ENCODE measurements at places on chromosomes 12 and 14.

- DNase-seq: no peak
Measured at GRCh38 chr12:74619084-74619483, 81.4 kb downstream of the ATXN7L3B start.

DNA sequence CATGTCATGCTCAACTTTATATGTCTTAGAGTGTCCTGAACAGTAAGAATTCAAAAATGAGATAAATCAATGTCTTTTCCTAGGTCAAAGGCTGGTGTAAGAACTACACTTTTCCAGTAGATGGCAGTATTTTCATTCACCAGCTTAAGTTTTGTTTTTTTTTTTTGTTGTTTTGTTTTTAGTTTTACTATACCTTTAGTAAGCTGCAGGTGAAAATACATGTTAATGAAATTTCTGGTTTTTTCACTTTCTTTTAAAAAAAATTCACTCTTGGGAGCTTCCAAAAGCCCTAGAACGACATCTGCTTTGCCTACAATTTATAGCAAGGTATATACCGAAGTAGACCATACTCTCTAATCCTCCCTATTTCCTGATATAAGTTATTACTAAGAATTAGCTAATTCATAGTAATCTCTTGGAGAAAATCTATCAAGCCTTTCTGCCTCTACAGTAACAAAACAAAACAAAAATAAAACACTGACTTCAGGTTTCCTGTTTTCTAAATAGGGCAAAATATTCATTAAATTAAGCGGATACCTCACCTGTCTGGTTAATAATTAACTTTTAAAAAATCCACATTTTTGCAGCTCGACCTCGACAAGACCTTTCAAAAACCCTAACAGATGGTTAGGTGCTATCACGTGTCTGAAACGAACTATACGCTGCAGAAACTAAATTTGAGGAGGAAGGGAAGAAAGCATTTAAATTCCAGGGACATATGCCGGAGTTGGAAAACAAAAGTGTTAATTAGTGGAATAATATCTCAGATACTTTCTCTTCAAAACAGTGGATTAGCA lies 2.7 kb upstream of the SAMD4A start:
- DNase-seq: peak; percentile 31

DNA sequence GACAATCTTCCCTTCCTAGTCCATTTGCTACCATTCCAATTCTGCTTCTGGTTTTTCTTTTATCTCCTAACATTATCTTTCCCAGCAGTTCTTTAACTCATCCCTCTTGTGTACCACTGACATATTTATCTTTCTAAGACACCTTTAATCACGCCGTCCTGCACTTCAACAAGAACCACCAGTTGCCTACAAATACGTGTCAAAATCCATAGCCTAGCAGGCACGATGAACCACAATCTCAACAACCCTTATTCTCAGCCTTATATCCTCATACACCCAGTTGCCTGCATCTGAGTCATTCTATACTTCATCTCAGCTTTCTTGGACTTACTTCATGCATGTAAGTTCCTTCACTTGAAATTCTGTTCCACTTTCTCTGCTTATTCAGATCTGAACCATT lies 16.4 kb upstream of the ST8SIA1 start:
- no peak for DNase-seq

DNA sequence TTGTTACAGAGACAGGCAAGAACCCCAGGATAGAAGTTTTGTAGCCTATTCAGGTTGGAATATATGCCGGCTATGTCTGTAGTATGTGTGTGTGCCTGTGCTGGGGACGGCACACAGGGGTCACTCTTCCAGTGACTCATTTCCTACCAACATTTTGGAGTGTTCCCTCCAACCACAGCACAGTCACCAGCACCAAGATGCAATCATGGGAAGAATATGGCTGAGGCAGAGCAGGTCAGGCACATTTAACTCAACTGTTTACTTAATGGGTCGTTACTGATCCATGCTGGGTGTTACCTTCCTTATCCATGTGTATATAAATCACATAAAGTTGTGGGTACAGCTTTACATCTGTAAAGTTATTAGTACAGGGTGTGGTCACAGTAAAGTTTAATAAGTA lies 178.3 kb downstream of the PRKD1 start:
- no peak for DNase-seq

DNA sequence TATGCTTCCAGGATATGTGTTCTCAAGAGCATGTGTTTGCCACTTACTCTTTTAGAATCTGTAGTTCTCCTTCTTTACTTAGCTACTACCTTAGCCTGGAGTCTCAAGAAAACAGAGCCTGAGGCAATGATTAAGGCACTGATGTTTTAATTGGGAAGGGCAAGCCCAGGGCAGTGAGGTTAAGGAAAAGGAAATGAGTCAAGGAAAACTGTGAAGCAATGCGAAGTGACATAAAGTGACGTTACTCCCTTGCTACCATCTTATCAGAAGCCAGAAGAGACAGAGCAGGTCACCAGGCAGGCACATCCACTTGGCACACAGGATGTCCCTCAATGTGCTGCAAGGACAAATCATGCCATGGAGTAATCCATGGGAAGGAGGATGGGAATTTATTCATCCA lies 11.3 kb upstream of the EML5 start:
- DNase-seq: no peak

- no peak for DNase-seq
Measured at GRCh38 chr14:76904100-76904739, 78.0 kb downstream of the LRRC74A start.

DNA sequence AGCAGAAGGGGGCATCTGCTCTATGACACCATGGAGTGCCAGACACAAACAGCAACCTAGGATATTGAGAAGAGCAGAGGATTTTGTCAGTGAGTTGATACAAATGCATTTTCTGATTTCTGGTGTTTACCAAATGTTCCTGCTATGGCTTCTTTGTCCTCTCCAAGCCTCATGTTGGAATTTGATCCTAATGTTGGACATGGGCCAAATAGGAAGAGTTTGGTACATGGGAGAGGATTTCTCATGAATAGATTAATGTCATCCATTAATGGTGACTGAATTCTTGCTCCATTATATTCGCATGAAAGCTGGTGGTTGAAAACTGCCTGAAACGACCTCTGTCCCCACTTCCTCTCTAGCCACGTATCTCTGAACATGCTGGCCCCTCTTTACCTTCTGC lies 1002.2 kb upstream of the FLRT2 start:
- no peak for DNase-seq

- DNase-seq: peak; percentile 57
Measured at GRCh38 chr12:80778005-80778541, 61.4 kb downstream of the MYF5 start.

DNA sequence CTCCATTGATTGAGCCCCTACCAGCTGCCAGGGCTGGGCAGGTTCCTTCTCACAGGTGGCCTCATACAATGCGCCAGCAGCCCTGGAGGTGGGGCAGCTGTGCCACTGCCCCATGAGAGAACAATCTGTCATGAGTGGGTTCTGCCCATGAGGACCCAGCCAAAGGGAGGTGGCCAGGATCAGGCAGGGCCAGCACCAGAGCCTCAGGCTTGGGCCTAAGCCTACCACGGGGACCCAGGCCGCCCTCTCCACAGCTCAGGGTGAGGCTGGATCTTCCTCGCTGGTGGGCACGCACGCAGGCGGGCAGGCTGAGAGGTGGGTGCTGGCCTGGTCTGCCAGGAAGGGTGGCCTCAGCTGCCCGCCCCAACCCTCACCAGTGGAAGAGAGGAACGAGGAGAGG lies 110.7 kb downstream of the KIF26A start:
- no peak for DNase-seq

DNA sequence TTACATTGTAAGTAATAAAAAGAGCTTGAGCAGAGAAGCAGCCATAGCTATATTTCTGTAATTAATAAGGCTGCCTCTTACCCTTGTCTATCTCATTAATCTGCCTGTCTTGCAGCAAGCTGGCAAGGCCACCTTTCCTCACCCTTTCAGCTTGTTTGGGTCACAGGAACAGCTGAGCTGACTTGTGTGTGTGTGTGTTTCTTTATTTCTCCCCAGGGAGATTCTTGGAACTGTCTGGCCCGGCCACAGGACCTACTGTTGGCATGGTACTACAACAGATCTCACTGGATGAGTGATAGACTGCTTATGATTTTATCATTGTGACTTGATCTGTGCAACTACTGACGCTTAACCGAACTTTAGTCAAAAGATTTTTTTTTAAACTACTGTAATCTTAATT lies 213.7 kb downstream of the SLC2A13 start:
- DNase-seq: no peak

DNA sequence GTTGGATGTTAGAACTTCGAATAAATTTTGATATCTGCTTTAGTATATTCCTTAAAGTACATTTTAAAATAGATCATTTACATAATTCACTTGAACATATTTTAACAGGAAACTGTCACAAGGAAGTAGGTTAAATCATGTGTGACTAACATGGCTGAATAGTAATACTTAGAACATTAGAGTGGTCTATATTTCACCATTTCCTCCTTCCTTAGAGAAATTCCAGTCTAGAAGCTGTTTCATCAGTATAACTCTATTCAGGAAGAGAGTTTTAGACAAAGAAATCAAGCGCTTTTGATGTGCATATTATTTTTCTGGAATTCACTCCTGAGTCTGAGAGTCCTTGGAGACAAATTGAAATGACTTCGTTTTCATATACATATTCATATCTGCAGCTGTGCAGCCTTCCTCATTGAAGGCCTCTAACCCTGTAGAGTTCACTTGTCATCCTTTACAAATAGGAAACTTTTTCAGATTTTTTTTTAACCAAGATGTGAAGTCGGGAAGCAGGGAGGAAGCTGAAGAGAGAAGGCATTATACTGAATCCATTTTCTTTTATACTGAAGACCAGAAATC lies 28.4 kb downstream of the IRAK3 start:
- no peak for DNase-seq

DNA sequence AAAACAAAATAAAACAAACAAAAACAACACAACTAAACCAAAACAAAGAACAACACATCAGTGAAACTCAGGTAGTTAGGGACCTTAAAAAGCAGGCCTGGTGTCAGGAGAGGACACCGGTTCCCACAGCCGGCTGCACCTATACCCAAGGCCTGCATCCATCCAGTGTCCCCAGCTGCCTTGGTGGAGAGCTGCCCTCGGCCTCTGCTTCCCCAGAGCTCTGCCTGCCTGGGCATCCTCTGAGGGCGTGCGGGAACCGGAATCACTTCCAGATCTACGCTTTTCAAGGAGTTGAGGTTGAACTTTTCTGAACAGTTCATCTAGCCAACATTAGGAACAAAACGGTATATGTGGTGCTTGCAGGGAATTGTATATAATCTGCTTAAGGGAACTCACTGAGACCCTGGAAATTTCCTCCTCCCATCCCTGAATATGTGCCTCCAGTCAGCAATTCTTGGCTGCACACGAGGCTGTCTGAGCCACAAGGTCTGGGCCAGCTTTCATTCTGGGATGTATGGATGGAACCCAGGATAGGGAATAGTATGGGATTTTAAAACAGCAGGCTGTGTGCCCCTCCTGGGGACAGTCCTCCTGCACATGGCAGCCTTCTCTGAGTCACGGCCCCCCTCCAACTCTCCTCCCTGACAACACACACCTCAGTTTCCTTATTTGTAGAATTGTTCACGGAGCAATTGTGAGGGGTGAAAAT lies 319.0 kb upstream of the RTL1 start:
- DNase-seq: no peak

- DNase-seq: no peak
Measured at GRCh38 chr12:90292183-90292582, 583.5 kb upstream of the ATP2B1 start.

- no peak for DNase-seq
Measured at GRCh38 chr12:122845041-122845864, 10.0 kb downstream of the HIP1R start.

- no peak for DNase-seq
Measured at GRCh38 chr12:107351713-107352112, 258.4 kb upstream of the CRY1 start.

- no peak for DNase-seq
Measured at GRCh38 chr12:32698285-32698684, 19.2 kb downstream of the DNM1L start.

DNA sequence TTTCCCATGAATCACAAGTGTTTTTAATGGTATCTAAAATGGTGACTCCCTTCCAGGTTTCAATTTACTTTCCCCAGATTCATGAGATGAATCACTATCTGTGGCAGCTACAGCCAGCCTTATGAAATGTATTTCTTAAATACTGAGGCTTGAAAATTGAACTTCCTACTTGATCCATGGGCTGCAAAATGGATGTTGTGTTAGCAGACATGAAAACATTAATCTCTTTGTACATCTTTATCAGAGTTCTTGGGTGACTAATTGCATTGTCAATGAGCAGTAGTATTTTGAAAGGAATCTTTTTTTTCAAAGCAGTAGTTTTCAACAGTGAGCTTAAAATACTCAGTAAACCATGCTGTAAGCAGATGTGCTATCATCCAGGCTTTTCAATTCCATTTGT lies 250.8 kb downstream of the SLC6A15 start:
- DNase-seq: no peak

DNA sequence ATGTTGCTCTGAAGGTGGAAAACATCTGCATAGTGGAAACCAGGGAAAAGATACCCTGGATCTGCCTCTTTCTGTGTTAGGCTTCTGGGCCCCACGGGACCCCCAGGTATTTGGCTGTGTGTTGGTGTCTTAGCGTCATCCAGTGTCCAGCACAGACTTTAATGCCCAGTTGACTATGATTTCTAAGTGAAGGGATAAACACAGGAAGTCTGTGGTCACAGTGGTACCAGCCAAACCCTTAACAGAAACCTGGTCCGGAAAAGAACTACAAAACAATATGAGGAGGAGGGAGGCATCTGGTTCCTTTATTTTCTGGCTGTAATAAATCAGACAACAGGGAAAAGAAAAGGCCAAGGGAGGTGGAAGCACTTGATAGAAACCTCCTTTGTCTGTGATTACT lies 56.4 kb downstream of the CMKLR1 start:
- no peak for DNase-seq

Measured in hematopoietic multipotent progenitor cell treated with erythropoietin and hydrocortisone succinate and interleukin-3 and kit ligand, for 17 days (in vitro differentiated cells).